ENCODE measurements at places on chromosomes 6 and 20.

DNA sequence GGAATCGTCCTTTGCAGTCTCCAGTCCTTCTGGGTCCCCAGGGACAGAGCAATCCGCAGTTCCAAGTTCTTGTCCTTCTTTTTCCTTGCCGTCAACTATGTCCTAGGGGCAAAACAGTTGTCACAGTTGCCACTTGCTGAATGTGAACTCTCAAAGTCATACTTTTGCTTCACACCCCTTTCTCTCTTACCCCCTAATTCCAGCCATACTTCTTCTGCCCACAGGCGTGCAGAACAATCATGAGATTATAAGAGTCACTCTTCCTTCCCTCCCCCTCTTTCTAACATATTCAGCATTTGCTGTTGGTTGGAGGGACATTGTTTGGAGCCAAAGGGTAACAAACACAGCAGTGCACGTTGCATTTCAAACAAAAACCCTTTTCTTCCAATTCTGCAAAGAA, 74.4 kb downstream of the BCAS1 start:
- no peak for DNase-seq

DNA sequence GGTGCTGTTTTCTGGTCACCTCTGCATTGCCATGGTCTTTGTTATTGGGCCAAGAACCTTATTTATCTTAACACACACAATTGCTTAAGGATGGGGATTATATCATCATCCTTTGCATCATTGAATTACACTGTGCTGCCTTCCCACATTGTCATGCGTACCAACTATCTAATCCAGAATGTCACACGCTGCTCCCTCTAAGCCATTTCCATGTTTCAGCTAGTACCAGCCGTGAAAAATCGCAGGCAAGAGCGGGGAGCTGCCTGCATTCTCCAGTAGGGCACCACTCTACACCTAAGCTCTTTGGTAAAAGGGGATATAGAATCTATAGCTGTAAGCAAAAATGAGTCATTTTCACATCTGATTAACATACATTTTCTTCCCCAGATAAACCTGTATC, 277.0 kb downstream of the PRL start:
- no peak for DNase-seq

GRCh38 chr20:36342331-36343120, 36.4 kb downstream of the DLGAP4 start:
- no peak for DNase-seq

GRCh38 chr6:39892490-39893129, 41.7 kb downstream of the MOCS1 start:
- DNase-seq = no peak

DNA sequence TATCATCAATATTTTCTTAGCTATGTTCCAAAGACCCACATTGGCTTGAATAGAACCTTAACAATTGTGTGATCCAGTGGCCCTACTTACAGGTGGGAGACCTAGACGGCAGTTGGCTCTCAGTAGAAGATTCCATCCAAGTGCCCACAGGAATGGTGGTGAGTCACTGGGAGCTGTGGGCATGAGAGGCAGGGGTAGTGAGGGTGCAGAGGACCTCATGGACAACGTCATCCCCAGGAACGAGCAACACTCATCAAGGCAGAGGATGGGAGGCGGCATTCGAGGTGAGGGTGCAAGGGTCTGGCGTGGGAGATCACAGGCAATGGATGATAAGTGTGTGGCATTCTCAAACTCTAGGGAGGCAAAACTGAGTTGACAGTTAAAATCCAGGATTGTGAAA, 17.5 kb upstream of the SPO11 start:
- DNase-seq = no peak

- no peak for DNase-seq
Measured at GRCh38 chr6:93685494-93685893, 266.1 kb upstream of the EPHA7 start.

GRCh38 chr6:18053078-18053477, 65.6 kb upstream of the KIF13A start:
- DNase-seq = no peak

DNA sequence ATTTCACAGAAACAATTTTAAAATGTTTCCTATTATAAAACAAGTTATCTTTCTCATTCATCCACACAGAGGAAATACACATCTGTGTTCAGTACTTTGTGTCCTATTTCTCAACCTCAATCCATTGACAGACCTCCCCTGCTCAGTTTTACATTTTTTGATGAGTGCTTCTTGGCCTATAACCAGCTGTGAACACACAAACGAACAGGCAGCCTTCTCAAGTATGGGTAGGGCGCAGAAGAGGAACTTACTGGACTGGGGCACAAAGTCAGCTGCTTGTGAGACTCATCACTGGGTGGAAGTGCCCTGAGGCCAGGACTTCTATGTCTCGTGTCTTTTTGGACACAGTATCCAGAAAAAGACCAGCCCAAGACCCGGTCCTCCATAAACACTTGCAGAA, 2.8 kb downstream of the RPS6KA2 start:
- DNase-seq = no peak

GRCh38 chr6:118895859-118896258, 1.9 kb downstream of the ASF1A start:
- no peak for DNase-seq

DNA sequence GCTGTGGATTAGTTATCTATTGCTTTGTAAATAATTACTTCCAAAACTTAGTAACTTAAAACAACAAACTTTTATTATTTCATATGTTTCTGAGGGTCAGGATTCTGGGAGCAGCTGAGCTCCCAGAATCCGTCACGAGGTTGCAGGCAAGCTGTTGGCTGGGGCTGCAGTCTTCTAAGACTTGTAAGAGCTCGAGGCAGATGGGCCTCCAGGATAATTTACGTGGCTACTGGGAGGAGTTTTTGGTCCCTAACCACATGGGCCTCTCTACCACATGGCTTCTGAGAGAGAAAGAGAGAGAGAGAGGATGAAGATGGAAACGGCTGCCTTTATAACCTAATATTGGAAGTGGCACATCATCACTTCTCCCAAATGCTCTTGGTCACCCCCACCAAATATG, 64.9 kb upstream of the SULF2 start:
- no peak for DNase-seq

DNA sequence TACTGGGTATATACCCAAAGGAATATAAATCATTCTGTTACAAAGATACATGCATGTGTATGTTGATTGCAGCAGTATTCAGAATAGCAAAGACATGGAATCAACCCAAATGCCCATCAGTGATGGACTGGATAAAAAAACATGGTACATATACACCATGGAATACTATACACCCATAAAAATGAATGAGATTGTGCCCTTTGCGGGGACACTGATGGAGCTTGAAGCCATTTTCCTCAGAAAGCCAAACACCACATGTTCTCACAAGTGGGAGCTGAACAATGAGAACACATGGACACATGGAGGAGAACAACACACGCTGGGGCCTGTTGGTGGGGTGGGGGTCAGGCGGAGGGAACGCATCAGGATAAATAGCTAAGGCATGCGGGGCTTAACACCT, 41.3 kb upstream of the MAPK13 start:
- no peak for DNase-seq

DNA sequence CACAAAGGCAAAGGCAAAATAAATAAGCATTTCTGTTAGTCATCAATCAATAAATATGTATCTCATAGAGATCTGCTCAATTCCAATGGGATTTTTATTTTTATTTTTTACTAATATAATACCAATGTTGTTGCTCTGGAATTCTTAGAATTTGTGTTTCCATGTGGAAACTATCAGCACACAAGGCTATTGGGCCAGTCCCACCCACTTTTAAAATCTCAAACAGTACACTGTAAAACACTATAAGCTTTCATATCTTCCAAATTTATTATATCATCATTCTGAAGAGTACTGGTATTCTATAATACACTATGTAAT, 563.8 kb upstream of the MARCKS start:
- DNase-seq = no peak

GRCh38 chr6:39829331-39829730, 37.2 kb downstream of the DAAM2 start:
- DNase-seq = no peak

DNA sequence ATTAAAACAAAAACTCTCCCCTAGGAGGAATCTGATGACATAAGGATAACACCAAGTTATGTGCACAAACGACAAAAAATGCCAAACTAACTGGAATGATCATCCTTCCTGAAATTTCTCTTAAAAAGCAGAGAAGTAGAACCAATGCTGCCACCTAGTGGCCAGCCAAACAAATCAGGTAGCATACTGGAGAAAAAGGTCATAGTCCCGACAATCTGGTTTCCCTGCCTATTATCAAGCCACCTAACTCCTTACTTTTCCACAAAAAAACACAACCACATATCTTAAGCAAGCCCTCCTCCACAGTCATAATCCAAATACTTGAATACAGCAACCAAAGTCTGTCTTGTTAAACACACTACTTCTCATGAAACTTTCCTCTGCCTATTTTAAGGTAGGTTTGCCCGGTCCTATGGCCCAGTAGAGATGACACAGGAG, 5.3 kb downstream of the OARD1 start:
- peak; percentile 25 for DNase-seq
